ENCODE measurements at places on chromosomes 13 and 19.

DNA sequence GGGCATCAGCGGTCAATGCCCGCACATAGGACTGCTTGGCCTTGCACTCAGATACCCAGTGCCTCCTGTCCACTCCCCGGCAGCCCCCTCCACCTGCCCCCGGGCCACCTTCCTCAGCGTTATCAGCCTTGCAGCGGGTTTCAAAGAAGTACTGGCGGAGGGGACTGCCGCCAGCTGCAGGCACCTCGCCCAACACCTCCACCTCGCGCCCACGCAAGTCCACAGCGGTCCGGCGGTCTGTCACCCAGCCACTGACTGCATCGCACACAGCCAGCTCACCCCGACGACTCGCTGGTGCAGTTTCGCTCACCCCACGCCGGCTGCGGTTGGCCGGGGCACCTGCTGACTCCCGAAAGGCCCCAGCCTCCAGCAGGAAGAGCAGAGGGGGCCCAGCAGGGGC lies 3.2 kb downstream of the NTF4 start:
- no peak for DNase-seq

- DNase-seq, result no peak
Measured at GRCh38 chr13:24166561-24166960, 6.0 kb downstream of the SPATA13 start.

GRCh38 chr13:110503037-110503901 lies 58.3 kb downstream of the RAB20 start:
- DNase-seq, result no peak

- peak; percentile 94 for DNase-seq
Measured at GRCh38 chr19:57350877-57351805, at the start of gene ZNF304. ZNF304 (plus strand) TSS chr19:57351271; CDS start chr19:57351665, 394 bp downstream.

DNA sequence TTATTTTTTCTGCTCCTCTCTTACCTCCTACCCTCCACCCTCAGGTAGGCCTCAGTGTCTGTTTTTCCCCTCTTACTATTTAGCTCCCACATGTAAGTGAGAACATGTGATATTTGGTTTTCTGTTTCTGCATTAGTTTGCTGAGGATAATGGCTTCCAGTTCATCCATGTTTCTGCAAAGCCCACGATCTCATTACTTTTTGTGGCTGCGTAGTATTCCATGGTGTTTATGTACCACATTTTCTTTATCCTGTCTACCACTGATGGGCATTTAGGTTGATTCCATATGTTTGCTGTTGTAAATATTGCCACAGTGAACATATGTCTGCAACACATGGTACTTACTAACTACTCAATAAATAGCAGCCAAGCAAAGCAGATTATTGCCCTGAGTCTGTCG lies 56.8 kb downstream of the DNAJC15 start:
- no peak for DNase-seq

DNA sequence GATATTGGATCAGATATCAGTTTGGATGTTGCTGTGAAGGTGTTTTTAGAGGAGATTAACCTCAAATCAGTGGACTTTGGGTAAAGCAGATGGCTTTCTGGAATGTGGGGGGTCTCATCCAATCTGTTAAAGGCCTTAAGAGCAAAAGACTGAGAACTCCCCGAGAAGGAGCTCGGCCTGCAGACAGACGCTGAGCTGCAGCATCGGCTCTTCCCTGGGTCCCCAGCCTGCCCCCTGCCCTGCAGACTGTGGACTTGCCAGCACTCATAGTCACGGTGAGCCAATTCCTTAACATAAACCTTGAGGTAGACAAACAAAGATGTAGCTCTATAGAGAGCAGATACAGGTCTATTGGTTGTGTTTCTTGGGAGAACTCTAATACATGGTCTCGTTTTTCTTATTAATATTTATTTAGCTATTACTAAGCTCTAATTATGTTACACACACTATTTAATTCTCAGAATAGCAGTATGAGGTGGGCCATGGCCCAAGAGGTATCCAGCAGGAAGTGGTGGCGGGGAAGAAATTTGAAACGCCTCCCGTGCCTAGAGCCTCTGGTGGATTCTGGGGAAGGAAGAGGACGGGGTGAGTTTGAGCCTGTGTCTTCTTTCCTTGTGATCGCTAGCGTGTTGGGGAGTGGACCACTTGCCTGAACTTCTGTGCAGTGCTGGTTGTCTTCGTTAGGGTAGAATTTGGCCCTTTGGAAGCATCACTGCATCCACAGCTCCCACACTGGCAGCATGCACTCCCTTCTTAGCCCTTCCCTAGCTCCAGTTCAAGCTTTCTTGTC lies 305.3 kb downstream of the TEX29 start:
- no peak for DNase-seq

GRCh38 chr19:44857837-44858236 lies 11.7 kb downstream of the NECTIN2 start:
- no peak for DNase-seq

GRCh38 chr13:110392510-110393240 lies 85.6 kb downstream of the COL4A2 start:
- no peak for DNase-seq

GRCh38 chr13:84951128-84951527 lies 848.1 kb downstream of the SLITRK6 start:
- no peak for DNase-seq

- DNase-seq, result no peak
Measured at GRCh38 chr13:24270639-24271141, 38.7 kb upstream of the C1QTNF9 start.

GRCh38 chr19:13013649-13014048 lies 18.4 kb downstream of the NFIX start:
- DNase-seq, result no peak

GRCh38 chr13:80924596-80924995 lies 583.7 kb upstream of the SPRY2 start:
- DNase-seq, result no peak

DNA sequence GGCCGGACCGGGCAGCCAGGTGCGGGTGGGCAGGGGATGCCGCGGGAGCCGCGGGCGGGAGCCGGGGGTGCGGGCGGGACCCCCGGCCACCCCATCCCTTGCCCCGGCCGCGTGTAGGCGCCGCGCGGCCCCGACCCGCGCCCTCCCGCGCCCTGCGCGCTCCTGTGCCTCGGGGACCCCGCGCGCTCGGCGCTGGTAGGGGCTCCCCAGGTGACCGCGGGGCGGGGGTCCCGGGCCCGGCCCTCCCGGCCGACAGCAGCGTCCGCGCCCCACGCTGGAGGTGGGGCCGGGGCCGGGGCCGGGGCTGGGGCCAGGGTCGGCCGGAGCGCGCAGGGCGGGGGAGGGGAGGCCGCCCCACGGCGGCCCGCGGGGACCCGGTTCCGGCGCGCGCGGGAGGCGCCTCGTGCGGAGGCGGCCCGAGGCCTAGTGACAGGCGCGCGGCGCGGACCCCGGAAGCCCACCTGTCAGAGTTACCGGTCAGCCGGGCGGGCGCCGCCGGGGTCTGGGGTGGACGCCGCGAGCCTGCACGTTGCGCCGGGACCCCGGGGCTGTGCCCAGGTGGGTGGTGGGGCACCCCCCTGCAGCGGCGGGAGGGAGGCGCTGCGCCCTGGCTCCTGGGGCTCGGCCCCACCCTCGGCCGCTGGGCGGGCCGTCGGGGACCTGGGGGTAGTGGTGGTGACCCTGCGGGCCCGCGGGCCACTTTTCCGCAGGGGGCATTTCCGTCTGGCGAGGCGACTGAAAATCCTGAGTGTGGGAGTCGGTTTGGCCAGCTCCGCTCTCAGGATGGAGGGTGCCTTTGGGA lies 518 bp downstream of the TFDP1 start:
- DNase-seq, result no peak

GRCh38 chr19:16506961-16507360 lies 10.8 kb downstream of the C19orf44 start:
- DNase-seq, result no peak

DNA sequence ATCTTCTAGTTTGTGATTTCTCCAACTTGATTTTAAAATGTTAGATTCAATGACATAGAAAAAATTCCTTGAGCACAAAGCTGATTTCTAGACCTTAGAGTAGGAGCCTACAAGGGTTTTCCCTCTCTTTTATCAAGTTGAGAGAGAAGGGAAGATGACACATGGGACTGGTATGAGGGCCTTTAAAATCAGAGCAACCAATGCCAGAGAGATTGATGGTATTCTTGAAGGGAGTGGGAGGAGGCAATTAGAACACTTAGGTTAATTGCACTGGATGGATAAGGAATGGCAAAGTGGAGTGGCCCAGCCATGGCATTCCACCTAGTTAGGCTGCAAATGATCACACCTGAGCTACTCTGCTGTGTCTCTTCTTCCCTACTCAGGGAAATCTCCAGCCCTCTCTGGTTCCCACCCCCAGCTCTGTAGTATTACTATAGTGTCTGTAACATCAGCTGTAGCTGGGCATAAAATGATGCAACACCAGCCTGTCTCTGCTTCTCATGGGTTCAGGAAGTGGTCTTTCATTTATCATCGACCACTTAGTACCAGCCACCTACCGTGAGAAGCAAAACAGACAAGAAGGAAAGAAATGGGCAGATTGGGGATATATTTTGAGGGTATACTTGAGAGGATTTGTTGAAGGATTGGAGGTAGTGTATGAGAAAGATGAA lies 333.6 kb downstream of the DLEU7 start:
- DNase-seq, result no peak

- peak; percentile 26 for DNase-seq
Measured at GRCh38 chr13:107234319-107235073, 666.6 kb upstream of the ARGLU1 start.

GRCh38 chr13:30400376-30400775 lies 21.9 kb upstream of the UBE2L5 start:
- DNase-seq, result no peak

DNA sequence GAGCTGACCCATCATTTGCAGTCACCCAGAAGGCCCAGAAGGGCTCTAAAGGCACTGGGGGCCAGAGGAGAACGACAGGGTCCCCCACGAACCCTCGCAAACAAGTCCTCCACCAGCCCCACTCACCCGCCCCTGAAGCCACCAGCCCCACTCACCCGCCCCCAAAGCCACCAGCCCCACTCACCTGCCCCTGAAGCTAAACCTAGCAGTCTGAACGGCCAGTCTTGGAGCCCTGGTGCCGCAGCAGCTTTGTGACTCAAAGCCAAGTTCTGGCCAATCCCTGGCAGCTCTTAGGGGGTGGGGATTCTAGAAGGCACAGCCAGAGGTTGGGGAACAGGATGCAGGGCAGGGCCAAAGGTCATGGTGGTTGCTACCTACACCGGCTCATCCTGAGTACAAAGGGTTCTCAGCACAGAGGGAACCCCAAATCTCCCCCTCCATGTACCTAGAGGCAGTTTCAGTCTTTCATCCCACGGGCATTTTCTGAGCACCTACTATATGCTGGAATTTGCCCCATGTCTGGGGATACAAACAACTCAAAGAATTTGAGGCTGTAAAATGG lies at the start of gene IQCN:
Gene IQCN, minus strand, starts transcription at position 234 of the 562 bp plus-strand sequence. CDS start 4,974 bp downstream, outside the sequence.
- no peak for DNase-seq

GRCh38 chr19:41025411-41025810 lies 34.3 kb downstream of the CYP2B6 start:
- no peak for DNase-seq

- peak; percentile 2 for DNase-seq
Measured at GRCh38 chr19:588741-589692, 664 bp upstream of the HCN2 start.

DNA sequence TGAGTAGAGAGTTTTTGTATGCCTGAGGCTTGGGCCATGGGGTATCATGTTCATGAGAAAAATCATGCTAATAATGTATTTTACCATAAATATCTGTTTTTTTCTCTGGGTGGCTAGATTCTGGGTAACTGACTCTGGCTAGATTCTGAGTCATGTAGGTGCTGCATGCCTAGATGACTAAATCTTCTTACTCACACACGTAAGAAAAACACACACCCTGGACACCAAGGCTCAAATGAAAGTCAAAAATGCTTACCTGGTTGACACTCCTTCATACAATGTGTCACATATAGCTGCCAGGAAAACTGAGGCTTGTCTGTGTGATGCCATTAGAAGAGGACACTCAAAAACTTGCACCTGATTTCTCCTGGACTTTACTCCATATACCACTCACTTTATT lies 597.4 kb upstream of the SLITRK1 start:
- DNase-seq, result no peak

GRCh38 chr13:47858042-47859025 lies 142.7 kb downstream of the SUCLA2 start:
- DNase-seq, result no peak

- DNase-seq, result no peak
Measured at GRCh38 chr19:582497-583197, 7.0 kb upstream of the HCN2 start.

GRCh38 chr19:17767559-17767958 lies 16.3 kb downstream of the FCHO1 start:
- DNase-seq, result no peak

DNA sequence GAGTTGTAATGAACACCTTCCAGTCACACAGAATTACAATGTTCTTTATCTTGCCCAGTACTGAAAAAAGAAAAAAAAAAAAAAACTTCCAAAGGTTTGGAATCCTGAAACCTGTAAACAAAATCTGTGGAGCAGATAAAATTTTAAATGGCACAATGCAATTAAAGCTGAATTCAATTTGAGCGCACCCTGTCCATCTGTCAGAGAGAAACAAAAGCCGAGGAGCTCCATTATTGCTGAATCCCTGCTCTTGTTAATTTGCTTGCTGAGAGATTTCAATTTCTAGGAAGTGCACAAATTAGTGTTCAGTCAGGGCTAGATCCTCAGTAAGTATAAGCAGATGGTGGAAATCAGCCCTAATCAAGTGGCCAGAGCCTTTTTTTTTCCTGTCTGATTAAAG lies 65.2 kb downstream of the DACH1 start:
- peak; percentile 89 for DNase-seq

DNA sequence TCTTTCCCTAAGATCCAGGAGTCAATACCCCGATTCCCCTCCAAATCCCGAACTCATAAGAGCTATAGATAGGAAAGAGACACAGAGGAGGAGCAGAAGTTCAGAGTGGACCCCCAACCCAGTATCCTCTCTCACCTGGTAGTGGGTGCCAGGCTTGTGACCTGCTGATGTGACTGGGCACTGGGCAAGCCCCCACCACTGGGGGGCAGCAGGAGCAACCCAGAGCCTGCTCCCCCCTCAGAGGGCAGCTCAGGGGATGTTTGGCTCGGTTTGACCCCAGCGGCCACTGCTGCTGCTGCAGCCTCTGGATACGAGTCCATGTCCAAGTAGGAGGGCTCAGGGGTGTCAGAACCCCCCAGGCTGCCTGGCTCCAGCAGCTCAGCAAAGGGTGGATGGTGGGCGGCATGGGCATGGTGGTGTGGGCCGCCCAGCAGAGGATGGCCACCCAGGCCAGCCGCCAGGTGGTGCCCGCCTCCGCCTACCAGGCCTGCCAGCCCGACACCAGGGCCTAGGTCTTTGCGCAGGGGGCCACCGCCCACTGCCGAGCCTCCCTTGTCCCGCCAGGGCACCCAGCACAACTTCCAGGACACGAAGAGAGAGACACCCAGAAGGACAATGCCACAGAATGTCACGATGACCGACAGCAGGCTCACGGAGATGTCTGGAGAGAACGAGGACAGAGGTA lies 7.4 kb downstream of the SYT3 start:
- no peak for DNase-seq

- no peak for DNase-seq
Measured at GRCh38 chr13:29099781-29100406, 279.8 kb downstream of the MTUS2 start.

DNA sequence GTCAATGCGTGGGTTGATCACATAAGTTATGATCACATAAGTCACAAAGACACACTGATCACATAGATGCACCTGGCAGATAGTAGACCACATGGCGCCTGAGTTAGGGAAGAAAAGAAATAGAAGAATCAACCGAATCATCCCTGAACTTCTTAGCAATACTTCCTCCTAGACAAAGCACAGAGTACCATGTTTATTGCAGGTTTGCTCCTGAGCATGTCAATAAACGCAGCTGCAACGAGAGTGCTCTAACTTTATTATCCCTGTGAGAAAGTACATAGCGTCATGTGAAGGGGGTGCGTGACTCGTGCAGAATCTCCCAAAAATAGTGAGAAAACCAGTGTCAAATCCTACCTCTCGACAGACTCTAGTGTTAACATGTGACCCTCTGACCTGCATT lies 17.3 kb downstream of the NCR1 start:
- DNase-seq, result no peak

- no peak for DNase-seq
Measured at GRCh38 chr13:24632382-24633121, 47.7 kb upstream of the ATP12A start.

Data from NCI-H748 treated with DMSO at 0.1 percent for 48 hours (cell line).